ENCODE measurements at places on chromosomes 11 and 22. TPM values are rescaled to one million over a fixed set of nuclear protein-coding genes. Genes with fewer than 3 reads are reported as not detected.

GRCh38 chr11:69814902-69815301 is 4.3 kb downstream of the FGF3 start:
- DNase-seq: no peak

GRCh38 chr11:67370351-67371076 is 2.9 kb downstream of the CLCF1 start:
- peak; percentile 84 for DNase-seq

- DNase-seq: no peak
Observed at GRCh38 chr11:117877120-117877784, 794 bp upstream of the FXYD6 start.

DNA sequence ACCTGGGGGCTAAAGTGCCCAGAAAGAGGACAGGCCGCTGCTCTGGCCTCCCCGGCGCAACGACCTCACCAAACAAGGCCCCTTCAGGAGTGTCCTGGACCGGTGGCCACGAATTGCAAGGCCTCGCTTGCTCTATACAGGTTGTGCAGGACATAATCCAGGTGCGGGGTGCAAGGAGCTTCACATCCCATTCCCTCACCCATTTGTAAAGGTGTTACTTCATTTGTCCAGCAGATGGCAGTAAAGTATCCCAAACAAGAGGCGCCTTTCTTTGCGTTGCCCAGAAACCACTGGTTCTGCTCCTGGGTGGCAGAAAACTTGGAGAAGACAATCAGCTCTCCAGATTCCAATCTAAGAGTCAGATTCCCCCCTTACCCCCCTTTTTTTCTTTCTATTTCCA is 35.9 kb upstream of the PRDM11 start:
- DNase-seq: no peak

DNA sequence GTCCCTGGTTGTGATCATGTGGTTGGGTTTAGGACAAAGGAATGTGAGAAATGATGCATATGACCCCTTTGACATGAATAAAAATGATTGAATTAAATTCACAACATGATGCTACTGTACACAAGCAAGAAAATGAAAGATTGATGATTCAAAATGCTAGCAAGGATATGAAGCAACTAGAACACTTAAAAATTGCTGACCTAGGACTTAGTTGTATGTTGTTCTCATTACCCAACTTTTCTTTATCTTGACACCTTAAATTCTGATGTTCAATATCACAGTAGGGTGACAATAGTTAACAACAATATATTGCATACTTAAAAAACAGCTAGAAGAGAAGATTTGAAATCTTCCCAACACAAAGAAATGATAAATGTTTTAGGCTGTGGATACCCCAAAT is 20.6 kb downstream of the OR52A5 start:
- no peak for DNase-seq

DNA sequence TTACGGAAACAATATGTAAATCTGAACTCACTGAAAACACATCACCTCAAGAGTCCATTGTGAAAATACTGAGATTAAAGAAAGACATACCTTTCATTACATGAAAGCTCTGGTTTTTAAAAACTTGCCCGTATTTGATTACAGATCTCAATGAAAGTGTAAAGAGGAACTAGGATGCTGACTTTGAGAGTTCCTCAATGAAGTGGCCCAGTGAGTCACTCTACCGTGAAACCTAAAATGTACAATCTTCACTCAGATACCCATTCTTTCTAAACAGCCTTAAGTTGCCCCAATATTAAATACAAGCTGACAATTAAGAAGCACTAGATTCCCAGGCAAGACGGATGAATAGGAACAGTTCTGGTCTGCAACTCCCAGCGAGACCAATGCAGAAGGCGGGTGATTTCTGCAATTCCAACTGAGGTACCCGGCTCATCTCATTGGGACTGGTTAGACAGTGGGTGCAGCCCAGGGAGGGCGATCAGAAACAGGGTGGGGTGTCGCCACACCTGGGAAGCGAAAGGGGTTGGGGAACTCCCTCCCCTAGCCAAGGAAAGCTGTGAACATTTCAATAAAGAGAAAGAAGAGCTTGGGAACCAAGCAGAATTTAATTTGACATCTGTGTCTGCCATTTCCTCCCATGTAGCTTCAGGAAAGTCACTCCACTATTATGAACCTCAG is 33.8 kb upstream of the OR9G4 start:
- DNase-seq: no peak

- DNase-seq: no peak
Observed at GRCh38 chr22:23752090-23752691, 1.3 kb upstream of the ZNF70 start.

DNA sequence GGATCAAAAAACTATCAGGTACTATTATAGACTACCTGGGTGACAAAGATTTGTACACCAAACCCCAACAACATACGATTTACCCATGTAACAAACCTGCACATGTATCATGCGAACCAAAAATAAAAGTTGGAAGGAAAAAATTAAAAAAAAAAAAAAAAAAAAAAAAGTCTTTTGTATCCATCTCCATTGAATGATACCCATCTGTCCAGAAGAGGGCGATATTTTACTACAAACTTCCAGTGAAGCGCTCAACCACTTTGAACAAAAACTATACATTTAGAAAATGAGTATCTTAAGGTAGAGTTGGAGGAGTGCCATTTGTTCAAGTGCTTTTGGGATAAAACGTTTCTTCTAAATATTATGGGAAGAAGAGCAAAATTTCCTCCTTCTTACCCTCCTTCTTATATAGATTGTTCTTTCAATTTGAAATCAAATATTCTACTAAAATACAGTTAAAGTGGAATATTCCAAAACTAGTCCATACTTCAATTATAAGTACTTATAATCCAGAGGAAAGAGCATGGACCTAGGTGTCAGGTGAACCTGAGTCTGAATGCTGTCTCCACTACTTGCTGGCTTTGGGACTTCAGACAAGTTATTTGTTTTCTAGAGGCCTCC is 23.3 kb downstream of the ARL14EP start:
- DNase-seq: no peak

DNA sequence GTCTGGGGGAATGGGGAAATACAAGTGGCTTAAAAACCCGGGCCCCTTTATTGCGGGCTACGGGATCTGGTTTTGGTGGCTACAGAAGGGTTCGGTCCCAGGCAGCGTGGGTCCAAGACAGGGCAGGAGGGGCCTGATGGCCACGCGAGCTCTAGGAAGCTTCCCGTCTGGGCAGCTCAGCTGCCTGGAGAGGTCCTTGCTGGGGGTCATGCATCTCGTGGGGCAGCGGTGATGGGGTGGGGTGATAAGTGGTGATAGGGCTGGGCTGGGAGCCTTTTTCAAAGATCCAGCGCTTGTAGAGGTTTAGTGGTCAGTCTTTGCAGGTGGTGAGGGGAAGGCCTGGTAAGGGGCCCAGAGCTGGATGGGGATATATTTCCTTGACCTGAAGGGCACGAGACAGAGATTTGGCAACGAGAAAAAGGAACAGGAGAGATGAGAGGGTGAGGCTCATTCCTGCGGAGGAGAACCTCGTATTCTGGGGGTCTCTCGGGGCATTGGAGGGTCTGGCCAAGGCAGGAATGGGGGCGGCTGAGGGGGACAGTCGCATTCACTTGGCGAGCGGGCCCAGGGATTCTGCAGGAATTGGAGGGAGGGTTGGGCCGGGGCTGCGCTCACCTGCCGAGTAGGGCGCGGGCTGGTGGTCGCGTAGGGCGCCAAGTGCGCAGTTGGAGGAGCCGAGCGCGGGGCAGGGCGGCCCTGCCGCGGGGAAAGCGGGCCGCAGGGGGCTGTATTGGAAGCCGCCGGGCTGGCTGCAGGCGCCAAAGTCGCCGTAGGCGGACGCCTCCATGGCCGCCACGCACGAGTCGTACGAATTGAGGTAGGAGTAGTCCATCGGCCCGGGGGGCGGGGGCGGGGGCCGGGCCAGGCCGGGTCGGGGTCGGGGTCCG is 560 bp downstream of the PHOX2A start:
- no peak for DNase-seq

- no peak for DNase-seq
Observed at GRCh38 chr11:34641456-34641855, 20.6 kb downstream of the EHF start.

GRCh38 chr22:31085493-31085824 is 4.3 kb downstream of the SMTN start:
- DNase-seq: no peak

DNA sequence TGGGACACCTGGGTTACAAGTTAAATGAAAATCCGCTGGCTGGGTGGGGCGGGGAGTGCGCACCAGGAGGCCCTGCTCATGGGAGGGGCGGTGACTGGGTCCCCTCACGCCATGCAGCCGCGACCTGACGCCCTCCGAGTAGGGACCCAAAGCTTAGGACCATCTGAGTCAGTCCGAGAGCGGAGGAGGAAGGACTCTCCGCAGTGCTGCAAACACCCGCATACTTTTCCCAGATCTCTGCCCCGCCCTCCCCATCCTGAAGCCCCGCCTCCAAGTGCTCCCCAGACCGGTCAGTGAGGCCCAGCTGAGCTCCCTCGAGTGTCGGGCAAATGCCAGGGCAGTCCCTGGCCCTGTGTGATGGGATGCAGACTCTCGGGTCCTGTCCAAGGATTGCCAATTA is 6.6 kb upstream of the FLI1 start:
- no peak for DNase-seq

DNA sequence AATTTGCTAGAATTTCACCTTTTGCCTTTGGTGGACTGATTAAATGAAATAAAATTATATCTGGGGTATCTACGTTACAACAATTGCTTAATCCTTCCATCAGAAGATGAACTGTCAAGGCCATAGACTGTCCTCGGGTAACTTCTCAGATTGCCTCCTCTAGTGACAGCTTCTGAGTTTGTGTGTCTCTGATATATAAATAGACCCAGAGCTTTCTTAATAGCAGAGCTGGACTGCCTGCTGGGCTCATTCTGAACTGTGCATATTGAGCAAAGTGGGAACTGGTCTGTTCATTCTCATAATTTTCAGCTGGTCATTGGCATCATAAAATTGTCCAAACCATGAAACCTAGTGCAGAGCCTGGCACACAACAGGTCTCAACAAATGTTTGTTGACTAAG is 99.1 kb upstream of the GRAMD1B start:
- no peak for DNase-seq

Gene P4HA3
- total RNA-seq: not detected

Gene DEUP1
- total RNA-seq: not detected

Gene ARHGAP42
- 1.4 TPM for total RNA-seq

Gene C1QTNF4
- total RNA-seq: not detected

Gene SNU13
- total RNA-seq: 206 TPM

Gene SHANK2
- 0.49 TPM for total RNA-seq

Gene BACE1-AS
- 0.15 TPM for total RNA-seq

Gene CNTF
- total RNA-seq: 0.92 TPM

Measured in MG63 (cell line).